ENCODE measurements at places on chromosomes 11 and 22. TPM values are rescaled to one million over a fixed set of nuclear protein-coding genes. Genes with fewer than 3 reads are reported as not detected.
A peak's percentile ranks its signal among the peaks of the same experiment; 100 is the strongest.

- no peak overlapping the region for H3K27ac ChIP-seq
- no peaks in the 10 kb centered on the region for H3K27me3 ChIP-seq
- no peaks in the 10 kb centered on the region for H3K36me3 ChIP-seq
These were observed 150.9 kb upstream of the TTC12 start for GRCh38 chr11:113163291-113164030.

- no peaks in the 10 kb centered on the region for H3K36me3 ChIP-seq
- H3K4me1 ChIP-seq: no peaks in the 10 kb centered on the region
- H3K4me3 ChIP-seq: no peak overlapping the region
These were observed 86.2 kb downstream of the MSANTD4 start for GRCh38 chr11:105935791-105936190.

Gene ART1
- 5.7 TPM for total RNA-seq

Gene ARHGAP32
- 12.6 TPM for total RNA-seq

Gene OR51I1
- not detected for total RNA-seq

- H3K27me3 ChIP-seq: no peaks in the 10 kb centered on the region
- peaks cover 44% of the 10 kb centered on the region for H3K36me3 ChIP-seq
- H3K27ac ChIP-seq: peak within 1 kb of the TSS; percentile 100
- H3K4me1 ChIP-seq: peaks cover 47% of the 10 kb centered on the region
- peak within 1 kb of the TSS; percentile 79 for H3K4me3 ChIP-seq
These were observed at the start of gene HSPA8 for GRCh38 chr11:123061403-123062157. TSS of gene HSPA8 (minus strand) at chr11:123062136. CDS start at chr11:123061324, 812 bp downstream.

Gene CEP126
- total RNA-seq: 3.5 TPM

DNA sequence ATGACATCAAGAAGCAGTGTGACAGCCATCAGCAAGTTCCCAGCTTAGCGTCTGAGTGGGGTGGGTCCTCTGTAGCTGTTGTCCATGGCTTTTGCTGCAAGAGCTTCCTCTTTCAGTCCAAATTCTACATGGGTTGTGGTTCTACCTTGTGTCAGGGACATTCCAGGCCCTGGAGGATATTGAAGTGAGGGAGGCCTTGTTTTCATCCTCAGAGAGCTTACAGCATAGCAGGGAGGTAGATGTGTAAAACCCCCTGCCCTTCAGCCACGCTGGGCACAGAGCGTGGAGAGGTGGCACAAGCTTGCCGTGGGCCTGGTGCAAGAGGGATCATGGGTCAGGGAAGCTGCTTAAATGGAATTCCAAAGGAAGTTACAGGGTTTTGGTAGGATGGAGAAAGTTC is 93.9 kb downstream of the GRIK4 start:
- no peaks in the 10 kb centered on the region for H3K36me3 ChIP-seq
- no peaks in the 10 kb centered on the region for H3K27me3 ChIP-seq
- no peak overlapping the region for H3K27ac ChIP-seq
- no peak overlapping the region for H3K4me3 ChIP-seq
- DNase-seq: no peak
- H3K4me1 ChIP-seq: peaks cover 7% of the 10 kb centered on the region

Gene CEND1
- total RNA-seq: 0.04 TPM

DNA sequence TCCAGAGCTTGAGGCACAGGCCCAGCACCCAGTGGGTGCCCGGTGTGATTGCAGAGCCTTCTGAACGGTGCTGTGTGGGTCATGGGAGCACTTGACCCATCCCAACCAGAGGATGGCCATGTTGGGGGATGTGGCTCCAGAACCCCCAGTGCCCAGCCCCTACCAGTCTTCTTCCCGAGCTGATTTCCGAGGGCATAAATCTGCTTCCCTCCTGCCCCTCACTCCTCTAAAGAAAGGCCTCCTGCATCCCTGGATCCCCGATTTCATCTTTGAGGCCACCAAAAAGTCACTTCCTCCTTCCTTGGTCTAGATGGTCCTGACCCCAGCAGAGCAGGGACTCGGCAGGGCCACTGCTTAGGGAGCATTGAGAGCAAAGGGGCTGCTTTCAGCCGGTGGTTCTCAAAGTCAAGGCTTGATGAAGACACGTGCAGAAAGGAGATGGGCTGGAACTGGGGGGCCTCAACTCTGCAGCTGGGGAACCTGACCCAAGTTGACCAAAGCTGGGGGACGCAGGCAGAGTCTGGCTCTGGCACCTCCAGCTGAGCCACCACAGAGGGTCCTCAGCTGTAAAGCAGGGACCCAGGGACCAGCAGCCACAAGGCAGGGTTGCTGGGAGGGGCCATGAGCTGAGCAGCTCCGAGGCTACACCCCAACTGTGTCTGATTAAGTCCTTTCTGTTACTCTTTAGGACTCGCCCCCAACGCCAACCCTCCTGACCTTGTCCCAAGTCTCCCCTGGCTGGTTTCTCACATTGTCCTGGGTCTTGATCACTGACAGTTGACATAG is 56.6 kb downstream of the LINC01488 start:
- H3K27ac ChIP-seq: no peak overlapping the region
- no peak overlapping the region for H3K4me3 ChIP-seq
- no peaks in the 10 kb centered on the region for H3K36me3 ChIP-seq
- H3K27me3 ChIP-seq: peaks cover 6% of the 10 kb centered on the region

- no peak overlapping the region for H3K4me3 ChIP-seq
- no peaks in the 10 kb centered on the region for H3K27me3 ChIP-seq
- H3K4me1 ChIP-seq: peaks cover 5% of the 10 kb centered on the region
- DNase-seq: no peak
These were observed 26.7 kb upstream of the PRSS23 start for GRCh38 chr11:86773513-86774252.

Gene PRAME
- not detected for total RNA-seq

Gene LGALS12
- 0.18 TPM for total RNA-seq

GRCh38 chr22:48579043-48579927 is 1248.4 kb downstream of the BRD1 start:
- no peak overlapping the region for H3K4me3 ChIP-seq
- no peak overlapping the region for H3K27ac ChIP-seq
- peaks cover 20% of the 10 kb centered on the region for H3K4me1 ChIP-seq
- H3K36me3 ChIP-seq: no peaks in the 10 kb centered on the region
- DNase-seq: peak; percentile 90

DNA sequence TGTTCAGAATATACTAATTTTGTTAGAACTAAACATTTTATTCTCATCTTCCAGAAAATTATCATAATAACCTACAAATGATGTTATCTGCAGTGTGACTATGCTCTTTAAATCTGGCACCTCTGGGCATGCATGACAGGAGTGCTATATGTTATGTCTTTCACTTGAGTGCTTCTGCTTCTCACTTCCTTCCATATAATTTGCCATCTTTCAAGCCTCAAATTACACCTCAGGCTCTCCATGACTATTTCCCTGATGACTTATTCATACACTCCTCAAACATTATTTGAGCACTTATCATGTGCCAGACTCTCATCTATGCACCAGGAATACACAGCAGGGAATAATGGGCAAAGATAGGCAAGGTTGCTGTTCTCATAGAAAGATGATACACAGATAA is 219.3 kb upstream of the POU2AF2 start:
- peaks cover 10% of the 10 kb centered on the region for H3K4me1 ChIP-seq
- no peak overlapping the region for H3K27ac ChIP-seq
- H3K27me3 ChIP-seq: no peaks in the 10 kb centered on the region
- no peak overlapping the region for H3K4me3 ChIP-seq
- no peaks in the 10 kb centered on the region for H3K36me3 ChIP-seq
- DNase-seq: no peak

- H3K27ac ChIP-seq: no peak overlapping the region
- no peak overlapping the region for H3K4me3 ChIP-seq
- peak; percentile 69 for DNase-seq
- H3K4me1 ChIP-seq: no peaks in the 10 kb centered on the region
These were observed 108.2 kb upstream of the ARHGAP42 start for GRCh38 chr11:100578831-100579311.
